ENCODE measurements at places on chromosomes 12 and 14. TPM values are rescaled to one million over a fixed set of nuclear protein-coding genes. Genes with fewer than 3 reads are reported as not detected.

DNA sequence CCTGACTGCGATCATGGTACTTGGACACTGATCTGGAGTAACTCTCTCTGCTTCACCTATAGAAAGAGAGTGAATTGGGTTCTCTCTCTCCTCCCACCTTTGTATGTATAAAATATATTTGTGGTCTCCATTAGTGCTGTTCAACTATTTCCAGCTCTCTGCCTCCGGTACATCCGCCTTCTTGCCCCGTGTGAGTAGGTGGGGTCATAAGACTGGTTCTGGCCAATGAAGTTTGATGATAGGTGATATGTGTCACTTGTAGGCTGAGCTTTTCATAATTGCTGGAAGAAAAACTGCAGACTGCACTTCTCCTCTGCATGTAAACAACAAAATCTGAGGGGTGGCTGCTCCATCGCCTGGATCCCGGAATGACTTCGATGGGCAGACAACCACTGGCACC is 210.4 kb downstream of the EXOC5 start:
- DNase-seq, result no peak

DNA sequence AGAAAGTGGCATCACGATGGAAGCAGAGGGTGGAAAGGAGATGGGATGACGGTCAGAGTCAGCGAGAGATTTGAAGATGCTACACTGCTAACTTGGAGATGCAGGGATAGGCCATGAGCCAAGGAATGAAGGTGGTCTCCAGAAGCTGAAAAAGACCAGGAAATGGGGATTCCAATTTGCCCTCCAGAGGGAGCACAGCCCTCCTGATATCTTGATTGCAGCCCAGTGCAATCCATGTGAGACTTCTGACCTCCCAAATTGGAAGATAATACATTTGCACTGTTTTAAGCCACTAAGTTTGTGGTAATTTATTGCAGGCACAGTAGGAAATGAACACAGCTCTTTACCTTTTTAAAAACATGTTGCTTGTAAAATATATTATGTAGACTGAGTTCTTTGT is 549.5 kb downstream of the VRK1 start:
- no peak for DNase-seq

DNA sequence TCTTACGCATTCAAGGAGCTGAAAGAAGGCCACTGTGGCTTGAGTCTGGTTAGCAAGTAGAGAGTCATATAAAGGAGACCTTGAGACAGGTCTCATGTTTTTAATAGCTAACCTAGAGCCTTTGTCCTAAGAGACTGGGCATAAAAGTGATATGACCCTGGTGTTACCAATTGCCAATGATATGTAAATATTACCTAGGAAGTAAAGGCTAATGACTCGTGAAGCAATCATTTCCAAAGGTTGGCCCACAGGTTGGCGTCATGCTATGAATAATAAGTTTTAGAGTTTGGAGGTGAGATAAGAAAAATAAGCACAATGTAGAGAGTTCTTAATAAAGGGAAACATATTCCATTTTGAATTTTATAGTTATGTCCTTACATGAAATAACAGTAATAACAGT is 116.6 kb upstream of the PLEKHA5 start:
- no peak for DNase-seq

DNA sequence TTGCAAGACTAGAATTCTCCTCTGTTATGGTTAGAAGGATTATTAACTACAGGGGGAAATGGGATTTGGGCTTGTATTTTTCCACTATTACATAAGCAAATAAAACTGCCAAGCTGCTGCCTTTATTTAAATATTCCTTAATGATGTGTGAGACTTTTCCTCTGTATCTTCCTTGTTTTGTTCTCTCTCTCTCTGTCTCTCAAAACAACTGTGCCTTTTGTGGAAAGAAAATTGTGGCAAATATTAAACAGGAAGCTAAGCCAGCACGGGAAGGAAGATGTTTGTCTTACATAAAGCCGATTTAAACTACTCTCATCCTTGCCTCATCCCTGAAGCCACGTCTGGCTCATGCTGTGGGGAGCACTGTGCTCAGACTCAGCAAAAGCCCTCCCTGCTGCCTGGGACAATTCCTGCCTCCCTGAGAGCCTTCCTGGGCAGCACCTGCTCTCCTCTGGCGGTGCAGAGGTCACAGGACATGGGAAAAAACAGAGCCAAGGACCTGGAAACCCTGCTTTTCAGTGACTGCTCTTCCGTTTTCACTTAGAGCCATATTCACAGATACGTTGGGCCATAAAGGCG is 237.2 kb downstream of the SLC15A4 start:
- no peak for DNase-seq

GRCh38 chr14:70190156-70190555 is 1.4 kb upstream of the SLC8A3 start:
- no peak for DNase-seq

DNA sequence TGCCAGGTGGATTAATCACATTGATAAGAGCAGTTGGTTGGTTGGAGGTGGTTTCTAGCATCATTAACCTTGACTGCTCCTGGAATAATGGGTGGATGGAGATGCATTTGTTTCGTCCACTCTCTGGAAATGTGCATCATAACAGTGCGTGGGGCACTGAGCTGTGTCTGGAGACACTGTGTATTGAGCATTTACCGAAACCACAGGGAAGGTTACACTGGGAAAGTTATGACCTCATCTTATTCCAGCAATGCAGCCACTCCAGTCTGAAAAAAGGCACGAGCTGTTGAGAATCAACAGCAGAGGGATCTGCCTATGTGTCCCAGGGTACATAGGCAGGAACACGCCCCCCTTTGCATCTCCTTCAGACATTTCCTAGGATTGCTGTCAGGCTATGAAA is 27.2 kb downstream of the RNFT2 start:
- no peak for DNase-seq

DNA sequence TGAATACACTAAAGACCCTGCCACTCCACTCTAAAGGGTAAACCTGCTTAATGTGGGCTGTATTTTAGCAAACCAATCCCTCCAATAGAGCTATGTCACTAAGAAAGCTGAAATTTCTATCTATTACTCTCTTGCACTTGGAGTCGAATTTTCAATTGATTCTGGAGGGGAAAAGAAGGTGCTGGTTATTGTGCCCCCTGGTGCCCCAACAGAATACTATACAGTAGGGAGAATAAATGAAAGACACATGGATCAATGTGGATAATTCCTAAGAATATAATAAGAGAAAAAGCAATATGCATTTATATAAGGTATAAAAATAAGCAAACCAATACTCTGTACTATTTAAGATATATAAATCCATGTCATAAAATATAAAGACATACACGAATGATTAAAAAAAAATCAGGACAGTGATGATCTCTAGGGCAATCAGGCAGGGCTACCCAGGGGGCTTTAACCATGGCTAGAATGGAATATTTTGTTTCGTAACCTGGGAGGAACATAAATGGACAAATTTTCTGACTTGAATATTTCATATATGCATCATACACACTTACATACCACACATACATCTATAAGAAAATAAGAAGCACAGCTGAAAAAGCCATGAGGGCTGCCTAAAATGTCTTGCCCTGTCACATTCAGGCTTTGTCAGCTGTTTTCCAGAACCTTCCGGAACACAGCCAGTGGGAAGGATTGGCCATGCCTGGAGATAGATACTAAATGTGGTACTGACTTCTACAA is 54.4 kb downstream of the EFCAB11 start:
- DNase-seq, result no peak

DNA sequence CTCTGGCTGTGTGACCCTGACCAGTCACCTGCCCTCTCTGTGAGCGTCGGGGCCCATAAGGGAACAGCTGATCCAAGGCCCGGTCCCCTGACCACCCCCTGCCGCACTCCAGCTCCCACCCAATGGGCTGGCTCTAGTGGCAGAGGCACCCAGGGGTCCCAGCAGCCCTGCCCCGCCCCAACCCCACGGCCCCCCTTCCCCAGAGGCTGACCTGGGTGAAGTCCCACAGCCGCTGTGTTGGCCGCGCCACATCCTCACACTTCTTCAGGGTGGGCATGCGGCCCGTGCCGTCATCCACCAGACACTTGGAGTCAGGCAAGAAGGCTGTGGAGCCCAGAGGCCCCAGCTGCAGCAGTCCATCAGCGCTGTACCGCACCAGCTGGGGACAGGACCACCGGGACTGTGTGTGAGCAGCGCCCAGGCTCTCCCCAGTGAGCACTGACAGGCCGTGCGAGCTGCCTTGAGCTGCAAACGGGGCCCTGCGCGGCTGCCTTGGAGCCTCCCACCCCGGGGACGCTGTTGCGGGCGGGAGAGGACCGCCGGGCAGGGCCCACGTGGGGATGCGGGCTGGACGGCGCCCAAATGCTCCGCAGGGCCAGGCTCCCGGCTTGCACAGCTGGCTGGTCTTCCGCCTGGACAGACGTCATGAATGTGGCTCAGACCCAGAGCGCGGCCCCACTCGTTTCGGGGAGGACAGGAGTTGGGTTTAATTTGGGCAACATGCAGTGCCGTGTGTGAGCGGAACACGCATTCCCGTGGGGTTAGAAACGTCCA is 53.5 kb downstream of the NOC4L start:
- DNase-seq, result no peak

DNA sequence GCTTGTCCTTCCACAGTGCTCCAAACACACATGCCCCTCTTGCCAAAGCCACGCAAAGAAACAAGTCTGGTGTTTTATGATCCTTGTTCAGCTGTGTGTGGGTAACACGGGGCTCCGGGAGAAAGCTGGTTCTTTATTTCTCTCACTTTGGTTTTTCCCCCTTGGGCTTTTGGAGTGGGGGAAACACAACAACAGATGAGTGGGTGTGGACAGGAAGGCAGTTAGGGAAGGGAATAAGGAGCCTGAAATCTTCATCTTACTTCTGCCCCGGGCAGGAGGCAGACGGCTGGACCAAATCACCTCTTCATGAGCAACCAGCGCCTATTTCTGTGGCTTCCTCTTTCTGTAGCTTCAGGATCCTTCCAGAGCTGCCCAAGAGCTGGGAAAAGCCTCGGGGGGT is 218.5 kb downstream of the PHETA1 start:
- DNase-seq, result no peak

DNA sequence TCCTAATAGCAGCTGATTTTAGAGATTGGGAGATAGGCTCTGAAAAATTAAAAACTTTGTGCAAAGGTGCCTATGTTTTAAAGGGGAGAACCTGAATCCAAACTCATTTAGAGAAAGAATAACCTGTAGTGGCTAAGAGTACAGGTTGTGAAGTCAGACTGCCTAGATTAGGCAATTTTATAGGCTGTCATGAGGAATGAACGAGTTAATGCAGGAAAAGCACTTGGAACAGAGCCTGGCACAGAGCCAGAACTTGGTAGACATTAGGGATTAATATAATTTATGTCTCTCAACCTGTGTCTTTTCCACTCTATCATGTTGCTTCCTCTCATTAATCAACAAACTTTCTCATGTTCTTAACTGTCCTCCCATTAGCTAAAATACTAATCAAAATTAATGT is 98.1 kb downstream of the WIF1 start:
- no peak for DNase-seq

GRCh38 chr14:101925152-101925551 is 39.2 kb upstream of the DYNC1H1 start:
- DNase-seq, result no peak

ESPL1 gene
- 0.78 TPM for total RNA-seq

DNA sequence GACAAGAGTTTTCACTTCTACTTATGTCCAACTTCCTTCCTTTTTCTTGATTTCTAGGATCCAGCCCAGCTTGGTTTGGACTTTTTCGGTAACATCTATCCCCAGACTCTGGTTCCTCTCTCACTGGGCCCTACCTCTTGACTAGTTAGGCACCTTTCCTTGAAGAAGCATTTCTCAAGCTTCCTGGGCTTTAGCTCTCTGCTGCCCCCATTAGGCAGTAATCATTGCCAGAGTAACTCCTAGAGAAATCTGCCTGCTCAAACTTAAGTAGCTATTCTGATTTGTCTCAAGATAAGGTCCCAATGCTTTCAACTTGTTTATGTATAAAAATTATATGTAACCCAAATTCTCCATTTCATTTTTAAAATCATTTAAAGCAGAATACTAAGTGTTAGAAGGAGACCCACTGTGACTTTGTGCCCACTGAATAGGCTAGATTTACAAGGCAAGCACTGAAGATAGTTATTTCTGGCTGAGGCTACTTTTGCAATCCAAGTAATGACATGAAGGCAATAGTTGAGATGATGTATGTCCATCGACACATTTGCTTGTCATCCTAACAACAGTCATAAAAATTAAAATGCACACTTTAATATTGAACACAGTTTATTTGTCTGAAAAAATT is 275.0 kb upstream of the G2E3 start:
- no peak for DNase-seq

- DNase-seq, result no peak
Measured at GRCh38 chr12:24554612-24555295, 394.1 kb downstream of the BCAT1 start.

DNA sequence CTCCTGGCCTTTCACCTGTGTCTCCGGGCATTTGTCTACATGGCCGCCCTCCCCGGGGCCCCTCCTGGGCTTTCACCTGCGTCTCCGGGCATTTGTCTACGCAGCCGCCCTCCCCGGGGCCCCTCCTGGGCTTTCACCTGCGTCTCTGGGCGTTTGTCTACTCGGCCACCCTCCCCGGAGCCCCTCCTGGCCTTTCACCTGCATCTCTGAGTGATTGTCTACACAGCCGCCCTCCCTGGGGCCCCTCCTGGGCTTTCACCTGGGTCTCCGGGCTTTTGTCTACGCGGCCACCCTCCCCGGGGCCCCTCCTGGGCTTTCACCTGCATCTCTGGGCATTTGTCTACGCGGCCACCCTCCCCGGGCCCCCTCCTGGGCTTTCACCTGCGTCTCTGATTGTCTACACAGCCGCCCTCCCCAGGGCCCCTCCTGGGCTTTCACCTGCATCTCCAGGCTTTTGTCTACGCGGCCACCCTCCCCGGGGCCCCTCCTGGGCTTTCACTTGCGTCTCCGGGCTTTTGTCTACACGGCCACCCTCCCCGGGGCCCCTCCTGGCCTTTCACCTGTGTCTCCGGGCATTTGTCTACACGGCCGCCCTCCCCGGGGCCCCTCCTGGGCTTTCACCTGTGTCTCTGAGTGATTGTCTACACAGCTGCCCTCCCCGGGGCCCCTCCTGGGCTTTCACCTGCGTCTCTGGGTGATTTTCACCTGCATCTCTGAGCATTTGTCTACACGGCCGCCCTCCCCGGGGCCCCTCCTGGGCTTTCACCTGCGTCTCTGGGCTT is 68.0 kb upstream of the GALNT9 start:
- DNase-seq, result no peak

- no peak for DNase-seq
Measured at GRCh38 chr12:121769831-121770301, 23.6 kb downstream of the RHOF start.

GUCY2C gene
- total RNA-seq, result not detected

- DNase-seq, result no peak
Measured at GRCh38 chr12:112153181-112153892, 28.0 kb downstream of the TRAFD1 start.

- no peak for DNase-seq
Measured at GRCh38 chr12:50175716-50176026, 8.5 kb upstream of the CERS5 start.

OTOGL gene
- 0.14 TPM for total RNA-seq

- no peak for DNase-seq
Measured at GRCh38 chr14:101288436-101289229, 272.7 kb upstream of the DIO3 start.

All from thoracic aorta (tissue), 2 donors.